ENCODE measurements at places on chromosomes 5 and 9. TPM values are rescaled to one million over a fixed set of nuclear protein-coding genes. Genes with fewer than 3 reads are reported as not detected.

MCC gene
- 33.4 TPM for total RNA-seq

CXCL14 gene
- 0.26 TPM for total RNA-seq

PCDHGA8 gene
- 4.0 TPM for total RNA-seq

TMOD1 gene
- total RNA-seq: 0.69 TPM

SPINK7 gene
- not detected for total RNA-seq

IL4 gene
- not detected for total RNA-seq

SETD9 gene
- total RNA-seq: 6.7 TPM

DBH gene
- total RNA-seq: not detected

FLT4 gene
- total RNA-seq: 0.33 TPM

TTLL11 gene
- total RNA-seq: 4.6 TPM

ARID3C gene
- 0.36 TPM for total RNA-seq

NUDT12 gene
- 10.8 TPM for total RNA-seq

PPP3R2 gene
- not detected for total RNA-seq

PRRX2 gene
- 17.9 TPM for total RNA-seq
